ENCODE measurements at places on chromosomes 12 and 14.

GRCh38 chr14:59228421-59228820 lies 40.0 kb downstream of the DAAM1 start:
- DNase-seq = no peak

DNA sequence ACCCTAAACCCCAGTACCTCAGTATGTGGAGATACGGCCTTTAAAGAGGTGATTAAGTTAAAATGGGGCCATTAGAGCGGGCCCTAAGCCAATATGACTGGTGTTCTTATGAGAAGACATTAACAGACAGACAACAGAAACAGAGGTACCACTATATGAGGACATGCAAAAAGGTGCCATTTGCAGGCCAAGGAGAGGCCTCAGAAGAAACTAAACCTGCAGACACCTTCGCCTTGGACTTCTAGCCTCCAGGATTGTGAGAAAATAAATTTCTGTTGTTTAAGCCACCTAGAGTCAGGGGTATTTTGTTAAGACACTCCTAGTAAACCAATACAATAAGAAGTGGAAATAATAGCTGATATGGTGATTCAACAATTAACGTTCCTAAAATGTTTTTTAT lies 32.6 kb downstream of the PTPRB start:
- no peak for DNase-seq

DNA sequence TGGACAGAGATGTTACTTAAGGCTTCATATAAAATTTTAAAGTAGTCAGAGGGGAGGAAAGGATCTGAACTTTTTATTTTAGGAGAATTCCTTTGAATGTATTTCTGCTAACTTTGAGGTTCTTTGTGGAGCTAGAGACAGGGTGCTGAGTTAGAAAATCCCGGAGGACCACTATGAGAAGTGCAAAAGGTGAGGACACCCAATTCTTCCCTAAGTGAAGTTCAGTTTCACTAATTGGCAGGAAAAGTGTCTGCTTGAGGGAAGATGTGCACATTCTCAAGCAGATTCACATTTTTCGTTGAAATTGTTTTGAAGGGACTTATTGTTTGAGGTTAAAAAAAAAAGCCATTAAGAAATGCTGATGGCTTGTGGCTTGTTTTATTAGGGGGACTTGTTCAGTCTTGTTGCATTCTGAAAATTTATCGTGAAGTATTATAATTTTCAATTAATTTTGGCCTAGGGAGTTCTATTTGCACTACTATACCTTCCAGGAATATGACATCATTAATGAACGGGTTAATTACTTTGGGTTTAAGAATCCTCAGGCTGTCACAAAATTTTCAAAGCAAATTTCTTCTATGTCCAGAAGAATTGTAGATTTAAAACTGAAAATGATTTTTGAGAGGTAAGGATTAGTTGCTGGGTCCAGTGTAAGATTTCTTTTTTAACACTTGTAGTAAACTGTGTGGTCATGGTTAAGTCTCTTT lies 1.8 kb downstream of the PCNX1 start:
- DNase-seq = no peak

DNA sequence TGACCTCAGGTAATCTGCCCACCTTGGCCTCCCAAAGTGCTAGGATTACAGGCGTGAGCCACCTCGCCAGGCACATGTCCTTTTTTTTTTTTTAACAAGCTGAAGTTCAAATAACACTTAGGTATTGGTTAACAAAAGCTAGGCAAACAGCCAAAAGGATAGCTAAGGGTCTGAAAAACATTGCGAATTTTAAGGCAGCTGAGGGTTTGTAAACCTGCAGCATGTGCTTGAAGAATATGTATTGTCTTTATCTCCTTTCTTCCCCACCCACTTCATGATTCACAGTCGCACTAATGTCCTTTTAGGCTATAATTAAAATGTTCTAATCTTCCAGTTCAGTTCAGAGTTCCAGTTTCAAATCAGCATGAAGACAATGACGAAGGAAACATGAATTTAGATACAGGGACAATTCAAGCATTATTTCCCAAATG lies 30.1 kb upstream of the CERS5 start:
- no peak for DNase-seq

DNA sequence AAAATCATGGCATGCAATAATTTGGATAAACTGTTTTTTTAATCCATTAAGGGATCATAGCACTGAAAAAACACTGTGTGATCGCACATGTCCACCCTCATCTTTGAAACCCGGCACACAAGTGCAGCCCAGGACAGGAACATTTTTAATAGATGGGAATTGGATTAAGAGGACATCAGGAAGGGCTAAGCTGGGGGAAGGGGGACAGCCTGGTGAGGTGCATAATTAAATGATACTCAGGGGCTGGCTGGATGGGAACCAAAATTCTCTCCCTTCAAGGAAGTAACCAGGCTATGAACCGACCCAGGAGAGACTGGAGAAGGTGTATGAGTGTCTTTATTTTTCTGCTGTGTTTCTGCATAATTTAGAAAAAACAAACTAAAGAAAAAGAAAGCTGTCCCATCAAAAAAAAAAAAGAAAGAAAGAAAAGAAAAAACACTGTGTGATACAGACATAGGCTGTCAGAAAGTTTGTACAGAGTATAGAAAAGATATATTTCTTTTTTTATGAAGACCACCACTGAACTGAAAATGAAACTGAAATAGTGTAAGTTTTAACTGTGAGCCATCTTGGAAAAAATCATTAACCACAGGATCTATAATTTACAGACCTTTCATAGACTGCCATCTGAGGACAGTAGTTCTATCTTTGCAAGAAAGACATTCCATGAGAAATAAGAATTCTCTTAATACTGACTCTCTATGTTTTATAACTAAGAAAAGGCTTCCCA lies 75.1 kb upstream of the SLC38A4 start:
- no peak for DNase-seq

- DNase-seq = no peak
Observed at GRCh38 chr14:49114161-49114893, 471.9 kb downstream of the RPS29 start.

GRCh38 chr14:52318826-52319645 lies 4.9 kb downstream of the PTGER2 start:
- DNase-seq = peak; percentile 18

DNA sequence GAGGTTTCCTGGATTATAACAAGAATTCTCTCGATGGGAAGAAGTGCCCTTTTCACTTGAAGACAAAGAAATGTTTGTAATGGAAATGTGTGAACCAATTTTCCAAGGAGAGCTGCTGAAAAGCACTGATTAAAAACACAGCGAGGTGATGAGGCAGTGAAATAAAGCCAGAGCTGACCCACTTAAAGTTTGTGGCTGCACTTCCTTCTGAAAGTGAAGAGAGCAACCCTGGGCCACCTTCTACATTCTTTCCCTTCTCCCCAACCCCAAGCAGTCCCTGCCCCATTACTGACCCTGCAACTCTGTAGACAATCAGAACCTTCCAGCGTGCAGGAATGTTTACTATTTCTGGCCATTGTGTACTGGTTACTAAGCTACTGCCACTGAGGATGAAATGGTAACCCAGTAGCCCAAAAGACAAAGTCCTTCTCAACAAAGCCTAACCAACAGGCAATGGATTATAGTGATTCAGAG lies 173.9 kb downstream of the TTC7B start:
- DNase-seq = no peak

DNA sequence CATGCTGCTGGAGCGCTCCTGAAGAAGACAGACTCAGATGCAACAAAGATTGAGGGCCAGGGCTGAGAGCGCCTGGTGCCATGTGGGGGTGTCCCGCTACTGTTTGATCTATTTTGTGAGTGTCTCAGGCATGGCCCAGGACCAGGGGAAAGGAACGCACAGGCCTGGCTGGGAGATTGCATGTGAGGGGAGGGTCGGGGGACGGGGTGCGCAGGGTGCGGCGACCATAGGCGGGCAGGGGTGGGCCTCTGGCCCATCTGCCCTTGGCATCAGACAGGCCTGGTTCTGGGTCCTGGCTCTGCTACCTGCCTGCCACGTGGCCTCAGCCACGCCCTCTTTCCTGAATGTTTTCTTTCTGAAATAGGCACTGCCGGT lies 47.5 kb downstream of the BEGAIN start:
- no peak for DNase-seq

DNA sequence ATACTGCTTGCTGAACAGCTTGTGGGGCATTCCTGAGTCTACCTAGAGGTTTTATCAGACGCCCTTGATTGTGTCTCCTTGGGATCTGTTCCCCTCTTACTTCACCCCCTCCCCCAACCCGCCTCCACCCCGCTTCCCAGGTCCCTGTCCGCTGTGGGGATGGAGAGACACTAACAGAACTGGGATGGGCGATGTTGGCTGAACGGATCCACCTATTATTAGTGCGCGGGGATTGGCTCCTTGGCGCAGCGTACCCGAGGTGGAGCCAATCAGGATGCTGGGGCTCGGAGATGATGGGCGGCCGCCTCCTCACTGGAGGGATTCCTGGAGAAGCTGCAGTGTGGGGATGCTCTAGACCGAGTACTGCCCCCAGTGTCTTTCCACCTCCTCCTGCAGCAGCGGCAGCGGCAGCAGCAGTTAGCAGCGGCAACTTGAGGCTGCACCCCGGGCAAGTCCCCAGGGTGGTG lies at the start of gene SYT1:
Gene SYT1, plus strand, starts transcription at position 372 of the 467 bp plus-strand sequence.
- DNase-seq = peak; percentile 45

DNA sequence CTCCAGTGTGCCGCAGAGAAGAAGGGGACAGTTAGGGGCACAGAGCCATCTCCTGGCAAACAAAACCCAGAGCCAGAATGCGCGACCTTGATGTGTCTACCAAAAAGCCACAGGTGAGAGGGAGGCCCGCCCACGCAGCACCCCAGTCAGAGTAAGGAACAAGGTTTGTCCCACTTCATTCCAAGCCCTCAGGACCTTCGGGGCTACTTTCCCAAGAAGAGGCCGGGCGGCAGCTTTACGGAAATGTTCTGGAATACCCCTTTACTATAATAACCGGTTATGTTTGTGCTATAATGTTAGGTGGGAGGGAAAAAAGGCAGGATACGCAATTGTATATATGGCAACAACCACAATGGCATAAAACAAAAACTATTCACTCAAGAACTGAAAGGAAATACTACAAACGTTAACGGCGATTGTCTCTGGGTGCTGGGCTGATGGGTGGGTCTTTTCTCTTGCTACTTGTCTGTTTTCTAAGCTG lies 12.3 kb downstream of the CCDC88C start:
- DNase-seq = no peak

GRCh38 chr12:26971963-26972362 lies 33.7 kb downstream of the FGFR1OP2 start:
- no peak for DNase-seq

GRCh38 chr12:112782943-112783342 lies 8.6 kb upstream of the RPH3A start:
- no peak for DNase-seq

- DNase-seq = no peak
Observed at GRCh38 chr12:70278945-70279344, 35.7 kb downstream of the CNOT2 start.

GRCh38 chr12:16094437-16094836 lies 183.0 kb downstream of the SLC15A5 start:
- no peak for DNase-seq

GRCh38 chr14:94421316-94421715 lies 31.3 kb downstream of the SERPINA11 start:
- DNase-seq = no peak

- no peak for DNase-seq
Observed at GRCh38 chr12:58761308-58761707, 159.0 kb downstream of the LRIG3 start.

DNA sequence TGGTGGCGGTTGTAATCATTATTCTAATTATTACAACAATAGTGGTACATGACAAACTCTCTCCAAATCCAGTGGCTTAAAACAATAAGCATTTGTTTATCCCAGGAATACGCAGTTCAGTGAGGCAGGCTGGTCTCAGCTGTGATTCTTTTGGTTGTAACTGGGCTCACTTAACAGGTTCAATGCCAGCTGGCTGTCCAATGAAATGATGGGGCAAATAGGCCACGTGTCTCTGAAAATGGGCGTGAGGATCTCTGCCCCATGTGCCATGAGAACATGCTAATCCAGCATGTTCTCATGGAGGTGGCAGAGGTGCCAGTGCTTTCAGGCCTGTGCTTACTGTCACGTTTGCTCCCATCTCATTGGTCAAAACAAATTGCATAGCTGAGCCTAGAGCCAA lies 73.1 kb upstream of the CLMN start:
- DNase-seq = no peak

DNA sequence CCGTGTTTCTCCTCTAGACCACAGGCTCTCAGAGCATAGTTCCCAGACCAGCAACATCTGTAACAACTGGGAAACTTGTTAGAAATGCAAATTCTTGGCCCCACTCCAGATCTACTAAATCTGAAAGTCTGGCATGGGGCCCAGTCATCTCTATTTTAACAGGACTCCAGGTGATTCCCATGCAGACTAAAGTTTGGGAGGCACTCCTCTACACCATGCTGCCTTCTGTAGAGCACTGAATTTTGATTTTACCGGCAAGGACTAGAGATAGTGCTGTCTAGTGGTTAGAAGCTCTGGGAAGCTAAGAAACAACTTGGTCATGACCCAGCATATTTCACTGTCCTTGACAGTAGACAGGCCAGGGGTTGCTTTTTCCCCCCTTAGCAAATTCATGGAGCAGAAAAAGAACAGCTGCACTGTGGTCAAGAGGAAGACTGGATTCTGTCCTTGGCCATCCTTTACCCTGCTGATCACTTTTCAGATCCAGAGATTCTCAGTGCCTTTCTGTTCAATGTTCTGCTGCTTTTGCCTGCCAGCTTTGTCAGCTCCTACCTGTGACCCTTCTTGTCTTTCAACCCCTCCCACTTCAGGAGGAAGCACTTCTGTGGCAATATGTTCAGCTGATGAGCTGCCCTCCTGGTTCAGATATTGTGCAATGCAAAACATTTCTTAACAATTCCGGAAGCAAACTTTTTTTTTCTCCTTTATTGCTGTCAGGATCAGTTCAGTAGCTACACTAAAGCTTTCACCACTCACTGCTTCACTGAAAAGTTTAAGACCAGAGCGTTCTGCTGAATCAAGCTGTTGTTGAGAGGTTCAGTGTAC lies 133.8 kb upstream of the NUDT4 start:
- DNase-seq = peak; percentile 91
